Glomerular endothelial cell (primary cell): ENCODE measurements at places on chromosomes 16 and 17.

- DNase-seq = no peak
Observed at GRCh38 chr17:33874617-33875060, 380.4 kb upstream of the CCL2 start.

DNA sequence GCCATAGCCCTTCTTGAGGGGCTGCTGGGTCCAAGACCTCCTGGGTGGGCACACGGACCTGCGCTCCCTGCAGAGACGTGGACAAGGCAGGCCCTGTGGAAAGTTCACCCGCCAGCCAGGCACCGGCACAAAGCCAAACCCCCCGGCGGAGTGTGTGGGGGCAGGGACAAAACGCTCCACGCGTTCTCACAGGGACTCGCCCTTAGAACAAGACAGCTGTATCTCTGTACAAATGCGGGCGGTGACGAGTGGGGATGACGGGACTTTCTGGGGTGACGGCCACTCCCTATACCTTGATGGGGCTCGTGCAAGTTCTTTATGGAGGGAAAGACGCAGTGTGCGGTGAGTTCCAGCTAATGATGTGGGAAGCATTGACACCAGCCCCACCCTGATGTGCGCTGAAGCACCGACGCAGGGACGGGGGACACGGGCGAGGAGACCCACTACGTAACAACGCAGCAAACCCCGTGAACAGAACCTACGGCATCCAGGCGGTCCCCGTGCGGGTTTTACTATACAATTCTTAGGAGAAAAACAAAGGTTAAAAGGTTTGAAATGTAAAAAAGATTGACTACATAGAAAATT is 49.4 kb downstream of the LMF1 start:
- no peak for DNase-seq

GRCh38 chr17:76599694-76600460 is 14.2 kb upstream of the ST6GALNAC2 start:
- DNase-seq = no peak

DNA sequence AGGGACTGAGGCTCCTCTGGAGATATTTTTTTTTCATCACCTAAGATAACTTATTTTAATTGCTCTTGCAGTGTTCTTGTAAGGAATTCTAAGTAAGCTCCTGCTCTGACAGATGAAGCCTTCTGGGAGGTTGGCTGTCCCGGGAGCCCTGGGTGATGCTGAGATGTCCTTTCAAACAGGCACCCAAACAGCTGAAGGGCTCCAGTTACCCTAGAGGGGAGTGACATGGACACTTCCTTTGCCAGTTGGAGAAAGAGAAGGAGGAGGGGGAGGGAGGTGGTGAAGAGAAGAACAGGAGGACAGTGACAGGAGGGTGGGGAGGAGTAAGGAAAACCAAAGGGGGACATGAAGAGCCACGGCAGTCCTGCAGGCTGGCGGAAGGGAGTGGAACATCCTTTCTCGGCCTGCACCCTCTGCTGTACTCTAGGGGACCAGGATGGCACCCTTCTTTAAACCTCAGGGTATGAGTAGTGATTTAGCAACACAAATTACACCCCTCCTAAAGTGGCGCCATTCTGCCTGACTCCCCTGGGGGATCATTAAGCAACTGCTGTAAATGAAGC is 51.8 kb downstream of the MYH3 start:
- DNase-seq = no peak

- DNase-seq = no peak
Observed at GRCh38 chr17:45376171-45377005, 56.3 kb downstream of the ARHGAP27 start.
